Mesothelial cell of epicardium (in vitro differentiated cells): ENCODE measurements at places on chromosomes 3 and 15. TPM values are rescaled to one million over a fixed set of nuclear protein-coding genes. Genes with fewer than 3 reads are reported as not detected.

- H3K27ac ChIP-seq = no peak overlapping the region
- H3K27me3 ChIP-seq = no peaks in the 10 kb centered on the region
- H3K4me3 ChIP-seq = no peak overlapping the region
Measured at GRCh38 chr3:159928071-159928491, 60.6 kb upstream of the IL12A start.

- peaks cover 16% of the 10 kb centered on the region for H3K36me3 ChIP-seq
- no peak for DNase-seq
- H3K4me3 ChIP-seq = no peak overlapping the region
- no peaks in the 10 kb centered on the region for H3K27me3 ChIP-seq
Measured at GRCh38 chr3:158158969-158159368, 49.1 kb downstream of the RSRC1 start.

- H3K27ac ChIP-seq = no peak overlapping the region
- no peaks in the 10 kb centered on the region for H3K36me3 ChIP-seq
- peaks cover 2% of the 10 kb centered on the region for H3K27me3 ChIP-seq
- no peak for DNase-seq
Measured at GRCh38 chr3:40321818-40322217, 12.3 kb downstream of the EIF1B start.

GRCh38 chr15:27549746-27550145, 549.4 kb downstream of the OCA2 start:
- no peak for DNase-seq
- H3K4me3 ChIP-seq = no peak overlapping the region
- H3K27ac ChIP-seq = no peak overlapping the region
- no peaks in the 10 kb centered on the region for H3K4me1 ChIP-seq

DNA sequence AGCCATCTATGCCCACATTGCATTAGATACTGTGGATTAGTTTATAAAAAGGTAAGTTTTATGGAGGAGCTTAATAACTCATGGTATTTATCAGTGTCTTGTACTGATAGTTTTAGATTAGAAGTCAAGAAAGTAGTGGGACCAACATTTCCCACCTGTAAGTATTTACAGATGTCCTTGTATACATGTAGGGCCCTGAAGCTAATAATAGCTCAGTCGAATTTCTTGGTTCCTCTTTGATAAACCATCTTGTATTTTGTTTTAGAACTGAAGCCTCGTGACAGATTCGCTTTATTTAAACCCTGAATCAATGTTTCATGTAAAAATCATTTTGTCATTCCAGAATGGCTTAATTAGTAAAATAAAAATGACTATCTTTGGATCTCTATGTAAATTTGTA, 73.4 kb downstream of the CRYBG3 start:
- no peak overlapping the region for H3K4me3 ChIP-seq
- H3K27ac ChIP-seq = no peak overlapping the region
- H3K4me1 ChIP-seq = no peaks in the 10 kb centered on the region
- H3K36me3 ChIP-seq = peaks cover 1% of the 10 kb centered on the region
- H3K27me3 ChIP-seq = no peaks in the 10 kb centered on the region
- DNase-seq = no peak

- H3K4me3 ChIP-seq = no peak overlapping the region
- no peak overlapping the region for H3K27ac ChIP-seq
- peaks cover 57% of the 10 kb centered on the region for H3K36me3 ChIP-seq
- no peaks in the 10 kb centered on the region for H3K4me1 ChIP-seq
- no peaks in the 10 kb centered on the region for H3K27me3 ChIP-seq
Measured at GRCh38 chr3:122435950-122436349, 20.1 kb upstream of the WDR5B start.

DNA sequence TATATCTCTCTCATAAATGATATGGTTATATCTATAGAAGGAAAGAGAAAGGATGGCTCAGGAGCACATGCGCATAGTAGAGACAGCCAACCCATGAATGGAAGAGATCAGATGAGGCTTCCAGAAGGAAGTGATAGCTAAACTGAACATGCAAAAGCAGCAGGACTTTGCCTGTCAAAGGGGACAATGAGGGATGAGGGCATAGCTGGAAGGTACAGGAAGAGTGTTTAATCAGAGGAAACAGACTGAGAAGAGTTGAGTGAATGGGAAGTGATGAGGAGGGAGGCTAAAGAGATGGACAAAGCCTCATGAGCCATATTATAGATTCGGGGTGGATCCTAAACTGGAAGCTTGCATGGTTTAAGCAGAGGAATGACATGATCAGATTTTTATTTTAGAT, 26.5 kb upstream of the VEPH1 start:
- H3K4me1 ChIP-seq = no peaks in the 10 kb centered on the region
- DNase-seq = no peak
- H3K27ac ChIP-seq = no peak overlapping the region
- no peak overlapping the region for H3K4me3 ChIP-seq
- H3K27me3 ChIP-seq = no peaks in the 10 kb centered on the region

DNA sequence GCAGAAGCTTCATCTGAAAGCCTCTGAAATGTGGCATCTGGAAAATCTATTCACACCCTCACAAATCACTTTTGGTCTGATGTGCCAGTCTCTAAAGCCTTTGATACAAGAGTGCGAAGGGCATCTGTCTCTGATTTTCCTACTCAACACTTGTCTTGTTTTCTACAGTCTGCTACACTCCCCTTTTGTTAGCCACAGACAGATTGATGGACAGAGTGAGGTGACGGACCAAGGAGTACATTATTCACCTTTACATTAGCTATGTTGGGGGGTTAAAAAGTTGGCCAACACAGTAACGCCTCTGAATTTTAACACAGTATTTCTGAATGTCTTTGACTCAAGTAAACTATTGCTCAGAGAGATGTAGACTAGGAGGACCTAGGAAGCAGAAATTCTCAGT, 63.1 kb downstream of the TNIK start:
- H3K4me3 ChIP-seq = no peak overlapping the region
- DNase-seq = no peak
- H3K27ac ChIP-seq = no peak overlapping the region

- peaks cover under 1% of the 10 kb centered on the region for H3K36me3 ChIP-seq
- no peaks in the 10 kb centered on the region for H3K4me1 ChIP-seq
- no peaks in the 10 kb centered on the region for H3K27me3 ChIP-seq
- DNase-seq = no peak
Measured at GRCh38 chr3:133851266-133851906, 44.3 kb downstream of the RAB6B start.

DNA sequence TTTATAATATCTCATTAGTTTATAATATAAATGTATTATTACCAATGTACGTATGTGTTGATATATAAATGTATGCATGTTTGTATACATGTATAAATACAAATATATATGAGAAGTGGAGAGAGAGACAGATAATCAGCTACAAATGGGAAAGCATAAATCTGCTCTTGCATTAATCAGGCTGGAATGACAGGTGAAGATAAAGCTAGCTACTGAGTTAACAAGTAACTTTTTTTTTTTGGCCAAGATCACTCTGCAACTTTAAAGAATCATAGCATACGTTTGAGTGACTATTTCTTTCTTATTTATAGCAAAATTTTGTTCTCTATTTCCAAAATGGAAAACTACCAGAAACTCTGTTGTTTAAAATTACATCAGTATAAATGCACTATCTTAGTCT, 422.8 kb downstream of the SI start:
- H3K4me3 ChIP-seq = no peak overlapping the region
- H3K27me3 ChIP-seq = no peaks in the 10 kb centered on the region
- no peak overlapping the region for H3K27ac ChIP-seq
- H3K36me3 ChIP-seq = no peaks in the 10 kb centered on the region

- no peaks in the 10 kb centered on the region for H3K36me3 ChIP-seq
- no peak for DNase-seq
- no peak overlapping the region for H3K27ac ChIP-seq
- H3K4me1 ChIP-seq = no peaks in the 10 kb centered on the region
- H3K27me3 ChIP-seq = peaks cover 22% of the 10 kb centered on the region
- no peak overlapping the region for H3K4me3 ChIP-seq
Measured at GRCh38 chr3:134709561-134710312, 58.9 kb upstream of the KY start.

DNA sequence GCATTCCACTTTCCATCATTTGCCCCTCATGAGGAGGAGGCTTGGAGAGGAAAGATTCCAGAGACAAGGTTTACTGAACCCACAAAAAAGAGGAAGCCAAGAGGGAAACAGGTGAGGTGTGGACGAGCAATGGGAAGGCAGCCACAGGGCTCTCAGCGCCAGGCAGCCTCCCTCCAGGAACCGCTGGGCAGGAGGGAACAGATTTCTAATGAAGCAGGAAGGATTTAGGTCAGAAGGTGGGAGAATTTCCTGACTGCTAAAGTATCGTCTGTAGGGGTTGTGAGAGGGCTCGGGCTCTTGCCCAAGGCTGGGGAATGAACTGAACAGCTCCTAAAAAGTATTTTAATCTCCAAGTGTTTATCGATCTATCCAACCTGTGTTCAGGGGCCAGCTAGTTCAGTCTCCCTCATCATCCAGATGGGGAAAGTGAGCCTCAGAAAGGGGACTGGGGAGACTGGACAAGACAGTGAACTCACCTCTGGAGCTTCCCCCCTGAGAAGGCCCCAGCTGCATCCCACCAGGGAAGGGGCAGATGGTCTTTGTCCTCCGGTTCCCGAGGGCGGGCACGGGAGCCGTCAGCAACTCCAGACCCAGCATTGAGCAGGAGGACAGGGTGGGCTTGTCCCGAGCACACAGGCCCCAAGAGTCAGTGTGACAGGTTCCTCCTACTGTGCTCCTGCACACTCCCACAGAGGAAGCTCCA, 10.5 kb downstream of the LOXL1 start:
- H3K27me3 ChIP-seq = no peaks in the 10 kb centered on the region
- no peak for DNase-seq
- peaks cover 47% of the 10 kb centered on the region for H3K4me1 ChIP-seq

- DNase-seq = no peak
- no peak overlapping the region for H3K27ac ChIP-seq
- H3K4me1 ChIP-seq = peaks cover 2% of the 10 kb centered on the region
- H3K36me3 ChIP-seq = no peaks in the 10 kb centered on the region
Measured at GRCh38 chr3:127406309-127407025, 118.6 kb upstream of the PRR20G start.

- H3K4me3 ChIP-seq = no peak overlapping the region
- H3K27me3 ChIP-seq = no peaks in the 10 kb centered on the region
- no peak for DNase-seq
Measured at GRCh38 chr3:83934192-83935021, 1024.4 kb upstream of the CADM2 start.

GRCh38 chr15:62020576-62021160, 39.6 kb downstream of the VPS13C start:
- peaks cover 3% of the 10 kb centered on the region for H3K4me1 ChIP-seq
- DNase-seq = no peak
- no peak overlapping the region for H3K27ac ChIP-seq
- peaks cover 38% of the 10 kb centered on the region for H3K36me3 ChIP-seq

The MGA gene
- 68.9 to 74.6 TPM (median 71.4 TPM) in 3 replicates for total RNA-seq

The HLTF gene
- 42.0 to 48.4 TPM (median 44.2 TPM) in 3 replicates for total RNA-seq

The DNAJB8 gene
- total RNA-seq = not detected in 3 replicates

The BTD gene
- 10.7 to 12.5 TPM (median 12.3 TPM) in 3 replicates for total RNA-seq

The SAMMSON gene
- not detected in 3 replicates for total RNA-seq

The TRAT1 gene
- not detected in 3 replicates for total RNA-seq
